Activated CD4-positive, alpha-beta memory T cell treated with anti-CD3 and anti-CD28 coated beads, Interleukin-2, amount 10 ng/mL, durations not matched to agents 7 days and 5 days (primary cell): ENCODE measurements at places on chromosomes 7 and 10. TPM values are rescaled to one million over a fixed set of nuclear protein-coding genes. Genes with fewer than 3 reads are reported as not detected.

The PFKFB3 gene
- total RNA-seq = 66.8 TPM

The AKR1C3 gene
- total RNA-seq = 7.6 TPM

The HELLS gene
- total RNA-seq = 95.3 TPM

DNA sequence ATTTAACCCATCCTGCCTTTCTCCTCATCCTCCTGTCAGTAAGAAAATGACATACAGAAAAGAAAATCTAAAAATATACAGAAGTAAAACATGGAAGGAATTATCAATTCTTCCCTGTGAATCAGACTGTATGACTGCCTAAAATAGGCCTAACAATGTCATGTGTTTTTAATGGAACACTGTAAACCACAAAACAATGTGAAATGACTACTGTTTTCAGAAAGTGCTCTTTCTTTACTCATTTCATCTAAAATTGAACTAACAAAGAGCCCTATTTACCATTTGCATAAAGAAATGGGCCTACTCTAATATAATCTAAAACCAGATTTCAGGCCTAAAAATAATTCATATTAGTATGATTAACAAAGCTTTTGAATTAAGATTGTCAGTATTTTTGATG lies 35.7 kb downstream of the SEMA3E start:
- no peak overlapping the region for H3K27ac ChIP-seq
- no peak for DNase-seq
- H3K36me3 ChIP-seq = no peaks in the 10 kb centered on the region
- H3K4me1 ChIP-seq = no peaks in the 10 kb centered on the region
- H3K27me3 ChIP-seq = no peaks in the 10 kb centered on the region
- no peak overlapping the region for H3K4me3 ChIP-seq

DNA sequence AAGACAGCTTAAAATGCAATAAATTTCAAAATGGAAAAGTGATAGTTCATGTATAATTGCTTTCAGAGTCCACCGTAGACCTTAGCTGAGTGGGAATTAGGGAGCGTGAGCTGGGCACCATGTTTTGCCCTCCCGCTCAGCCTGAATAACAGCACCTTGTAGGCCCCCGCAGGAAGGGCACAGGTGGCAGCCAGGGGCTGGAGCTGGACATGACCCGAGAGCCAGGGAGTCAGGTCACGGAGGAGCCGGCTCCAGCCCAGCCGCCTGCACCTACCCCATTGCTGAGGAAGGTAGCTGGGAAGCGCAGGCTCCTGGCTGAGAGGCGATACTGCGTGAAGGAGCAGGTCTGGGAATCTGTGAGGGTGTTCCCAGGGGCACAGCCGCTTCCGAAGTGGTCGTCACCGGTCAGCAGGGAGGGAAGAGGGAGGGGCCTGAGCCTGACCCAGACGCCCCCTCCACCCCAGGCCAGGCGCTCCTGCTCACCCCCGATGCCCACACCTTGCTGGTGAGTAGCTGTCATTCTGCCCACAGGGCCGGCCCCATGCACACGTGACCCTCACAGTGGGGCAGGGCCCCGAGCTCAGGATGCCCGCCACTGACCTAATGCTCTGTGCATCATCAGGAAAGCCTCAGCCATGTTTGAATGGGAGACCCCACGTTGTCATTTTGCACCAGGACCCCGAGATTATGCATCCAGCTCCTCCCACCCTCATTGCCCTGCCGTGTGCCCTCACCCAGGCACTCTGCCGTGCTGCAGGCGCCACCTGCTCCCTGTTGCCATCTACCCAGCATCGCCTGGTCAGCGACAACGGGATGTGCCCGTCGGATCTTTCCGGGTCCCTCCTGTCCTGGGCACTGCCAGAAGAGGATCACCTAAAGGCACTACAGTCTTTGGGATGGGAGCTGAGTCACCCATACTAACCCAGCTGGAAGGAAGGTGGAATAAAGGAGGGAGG lies 129.2 kb upstream of the TCERG1L start:
- no peaks in the 10 kb centered on the region for H3K27me3 ChIP-seq
- H3K36me3 ChIP-seq = no peaks in the 10 kb centered on the region
- no peaks in the 10 kb centered on the region for H3K4me1 ChIP-seq
- H3K27ac ChIP-seq = no peak overlapping the region
- no peak overlapping the region for H3K4me3 ChIP-seq

DNA sequence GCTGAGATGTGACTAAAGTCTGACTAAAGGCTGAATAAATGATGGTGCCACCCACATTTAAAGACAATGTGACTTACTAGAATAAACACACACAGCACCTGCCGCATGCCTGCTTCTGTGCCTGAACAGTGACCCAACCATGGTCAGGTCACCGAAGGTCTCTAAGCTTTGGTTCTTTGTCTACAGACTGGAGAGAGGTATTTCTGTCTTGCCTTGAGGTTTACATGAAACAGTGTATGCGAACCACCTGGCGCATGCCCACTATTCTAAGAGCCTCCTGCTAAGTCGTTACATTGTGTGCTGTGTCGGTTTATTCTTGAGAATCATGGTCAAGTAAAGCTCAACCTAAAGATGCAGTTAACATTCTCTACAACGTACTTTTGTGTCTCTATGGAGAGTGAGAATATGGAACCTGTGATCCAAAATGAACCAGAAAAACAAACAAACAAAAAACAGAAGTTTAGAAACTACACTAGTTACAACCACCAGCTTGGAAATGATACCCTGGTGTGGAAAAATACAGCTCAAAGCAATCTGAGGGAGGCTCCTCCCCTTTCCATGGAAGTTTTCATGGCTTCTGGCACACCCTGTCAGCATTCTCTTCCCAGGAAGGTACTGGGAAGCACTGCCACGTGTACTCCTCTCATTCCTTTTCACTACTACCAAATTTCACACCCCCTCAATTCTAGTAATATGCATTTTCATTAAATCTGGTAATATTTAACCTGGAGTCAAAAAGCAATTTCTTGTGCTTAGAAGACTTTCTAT lies 40.0 kb downstream of the VOPP1 start:
- peak overlapping the region; percentile 94 for H3K27ac ChIP-seq
- peaks cover 16% of the 10 kb centered on the region for H3K36me3 ChIP-seq
